PC-9 (cell line): ENCODE measurements at places on chromosomes 5 and 9.

DNA sequence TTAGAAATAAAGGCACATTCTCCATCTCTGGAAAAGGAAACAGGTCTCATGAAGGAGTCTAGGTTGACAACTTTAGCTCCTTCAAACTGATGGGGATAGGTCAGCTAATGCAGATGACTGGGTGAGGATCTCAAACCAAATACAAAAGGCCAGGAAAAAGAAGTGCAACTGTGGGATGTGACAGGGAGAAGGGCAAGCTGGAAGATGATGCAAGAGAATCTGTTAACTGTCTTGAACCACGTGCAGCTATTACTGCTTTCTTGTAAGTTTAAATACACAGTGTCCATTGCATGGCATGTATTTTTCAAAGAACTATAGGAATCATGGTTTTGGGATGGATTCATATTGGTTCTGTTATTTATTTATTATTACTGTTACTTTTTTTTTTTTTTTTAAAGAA lies 331.8 kb downstream of the NDUFS4 start:
- no peak for DNase-seq

DNA sequence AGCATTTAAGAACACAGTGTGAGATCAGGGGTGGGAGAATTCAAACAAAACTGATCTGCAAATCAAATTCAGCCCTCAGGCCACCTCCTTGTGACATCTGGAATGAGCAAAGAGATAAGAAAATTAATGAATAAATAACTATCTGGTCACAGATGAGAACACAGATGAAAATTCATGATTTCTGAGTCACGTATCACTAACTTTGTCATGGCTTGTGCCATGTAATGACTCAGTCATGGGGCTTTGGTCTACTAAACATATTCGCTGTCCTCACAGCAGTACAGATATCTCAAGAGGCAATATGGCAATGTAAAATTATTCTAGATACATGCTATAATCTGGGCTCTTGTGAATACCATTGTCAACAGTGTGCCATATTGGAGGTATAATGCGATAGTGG lies 274.4 kb downstream of the MAN2A1 start:
- no peak for DNase-seq

DNA sequence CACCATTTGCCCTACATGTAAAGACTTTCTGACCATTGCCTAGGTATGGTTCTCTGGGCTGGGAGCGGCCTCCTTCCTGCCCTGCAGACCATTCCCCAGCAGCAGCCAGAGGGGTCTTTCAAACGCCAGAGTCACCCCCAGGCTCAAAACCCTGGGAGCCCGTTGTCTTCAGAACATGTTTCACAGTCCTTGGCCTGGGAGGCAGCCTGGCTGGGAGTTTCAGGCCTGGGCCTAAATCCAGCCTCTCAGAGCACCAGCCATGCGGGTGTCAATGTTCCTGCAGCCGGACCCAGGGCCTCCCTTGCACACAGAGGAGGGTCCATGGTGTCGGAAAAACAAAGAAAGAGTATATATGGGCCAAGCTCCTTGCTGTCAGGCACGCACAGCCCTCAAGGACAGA lies 145.2 kb upstream of the FOXD4L5 start:
- no peak for DNase-seq

DNA sequence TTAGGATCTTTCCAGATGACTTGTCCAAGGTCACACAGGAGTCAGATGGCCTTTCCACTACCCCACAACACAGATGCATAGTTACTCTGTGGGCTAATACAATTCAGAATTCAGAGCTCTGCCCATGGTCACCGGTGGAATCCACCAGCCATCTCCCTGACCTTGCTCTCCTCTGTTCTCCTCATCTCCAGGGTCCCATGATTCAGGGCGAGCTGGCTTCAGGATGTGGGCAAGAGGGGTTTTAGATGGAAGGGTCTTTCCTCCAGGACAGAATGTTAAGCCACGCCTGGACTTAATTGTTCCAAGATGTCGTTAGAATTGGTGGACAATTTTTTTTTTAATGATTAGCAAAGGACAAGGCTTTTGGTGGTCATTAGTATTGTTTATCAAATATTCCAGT lies 81.7 kb upstream of the LARP1 start:
- no peak for DNase-seq

DNA sequence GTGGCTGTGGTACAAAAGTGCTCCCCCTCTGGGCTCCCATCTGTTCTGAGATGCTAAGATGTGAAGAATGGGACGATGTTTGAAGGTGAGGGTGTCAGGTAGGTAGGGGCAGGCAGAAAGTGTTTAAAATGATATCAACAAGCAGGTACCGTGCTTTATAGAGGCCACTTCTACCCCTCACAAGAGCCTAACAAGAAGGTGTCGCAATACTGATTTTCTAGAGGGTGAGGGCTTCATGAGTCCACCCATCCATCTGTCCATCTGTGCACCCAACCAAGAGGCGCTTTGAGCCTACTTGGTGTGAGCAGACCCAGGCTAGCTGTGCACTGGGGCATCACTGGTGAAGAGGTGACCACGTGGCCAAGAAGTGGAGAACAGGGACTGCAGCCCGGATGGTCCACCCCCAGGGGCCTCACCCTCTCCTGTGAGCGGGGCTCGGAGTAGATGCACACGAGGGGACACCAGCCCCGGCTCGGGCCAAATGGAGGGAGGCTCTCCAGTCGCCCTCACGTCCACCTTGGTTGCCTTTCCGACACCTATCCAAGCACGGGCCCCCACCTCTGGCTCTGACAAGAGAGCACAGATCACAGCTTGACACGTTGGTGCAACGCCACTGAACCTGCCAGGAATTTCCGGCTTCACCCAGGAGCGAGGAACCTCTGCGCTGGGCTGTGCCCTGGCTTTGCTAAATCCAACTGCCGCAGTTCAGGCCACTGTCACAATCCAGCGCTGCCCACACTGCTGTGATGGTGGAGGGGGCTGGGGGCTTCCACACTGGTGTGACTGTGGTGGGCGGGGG lies 34.5 kb downstream of the CRB2 start:
- DNase-seq, result no peak

DNA sequence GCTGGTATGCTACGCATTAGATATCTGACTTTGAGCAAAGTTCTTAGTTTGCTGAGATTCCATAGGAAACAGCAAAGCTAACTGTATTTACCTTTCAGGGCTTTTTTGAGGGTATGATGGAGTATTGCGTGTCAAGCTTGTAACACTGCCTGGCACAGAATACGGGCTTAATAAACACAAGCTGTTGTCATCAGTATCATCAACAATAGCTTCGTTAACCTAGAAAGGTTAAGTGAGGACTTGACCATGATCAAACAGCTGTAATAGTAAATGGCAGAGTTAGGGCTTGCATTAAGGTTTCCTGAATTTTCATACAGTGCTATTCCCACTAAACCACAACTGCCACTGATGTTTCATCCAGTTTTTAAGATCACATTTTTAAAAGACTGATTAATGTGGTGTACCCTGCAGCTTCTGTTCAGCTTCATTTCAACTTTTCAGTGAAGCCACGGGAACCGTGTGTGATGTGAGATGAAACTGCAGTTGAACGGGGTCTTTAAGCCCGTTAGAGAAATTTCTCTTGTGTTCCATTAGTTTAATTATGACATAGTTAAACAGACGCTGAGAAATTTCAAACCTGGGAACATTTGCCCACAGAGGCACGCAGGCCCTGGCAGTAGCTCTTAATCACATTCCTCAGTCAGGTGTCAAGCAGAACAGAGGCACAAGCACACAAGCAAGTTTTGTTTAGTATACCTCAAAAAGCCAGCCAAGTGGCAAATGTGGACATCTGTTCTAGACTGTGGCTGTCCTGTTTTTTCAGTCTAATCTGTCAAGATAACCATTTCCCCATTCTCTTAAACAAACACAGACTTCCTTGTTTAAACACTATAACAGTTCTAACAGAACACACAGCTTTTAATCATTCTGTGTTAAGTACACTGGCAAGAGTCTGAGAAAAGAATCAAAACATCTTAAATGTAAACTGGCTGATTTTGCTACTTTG lies 147.1 kb downstream of the ZNF608 start:
- DNase-seq, result peak; percentile 41

DNA sequence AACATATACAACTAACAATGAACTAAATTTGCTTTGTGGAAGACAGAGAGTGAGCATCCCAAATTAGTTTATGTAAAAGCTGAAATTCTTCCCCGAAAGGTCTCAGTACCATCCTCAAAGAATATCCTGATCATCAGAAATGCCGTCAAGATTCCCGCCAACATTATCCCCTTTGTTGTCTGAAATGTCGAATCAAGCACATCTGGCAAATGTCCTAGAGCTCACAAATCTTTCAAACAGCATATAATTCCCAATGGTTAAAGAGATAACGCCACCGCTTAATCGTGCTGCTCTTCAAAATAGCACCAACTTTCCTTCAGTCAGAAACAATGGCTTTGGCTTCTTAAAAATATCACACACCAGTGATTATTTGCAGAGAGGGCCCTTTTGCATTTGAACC lies 23.8 kb downstream of the MORN5 start:
- DNase-seq, result no peak

DNA sequence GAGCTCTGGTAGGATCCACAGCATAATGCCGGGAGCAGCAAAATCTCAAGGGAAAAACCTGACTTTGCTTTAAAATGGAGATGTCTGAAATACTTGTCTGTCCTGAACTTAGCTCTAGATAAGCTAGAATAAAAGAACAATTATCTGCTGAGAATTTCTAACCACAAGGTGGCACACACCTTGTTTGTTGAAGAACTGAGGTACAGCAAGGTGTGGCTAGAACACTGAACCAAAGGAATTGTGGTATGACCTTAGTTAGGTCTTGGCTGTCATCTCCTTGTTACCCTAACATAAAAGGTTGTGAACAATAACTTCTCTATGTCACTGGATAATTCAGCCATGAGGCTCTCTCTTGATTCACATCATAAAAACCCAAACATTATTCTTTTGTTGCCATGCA lies 72.3 kb upstream of the ANXA1 start:
- DNase-seq, result peak; percentile 67

GRCh38 chr5:133373121-133373870 lies 239.0 kb downstream of the FSTL4 start:
- no peak for DNase-seq

DNA sequence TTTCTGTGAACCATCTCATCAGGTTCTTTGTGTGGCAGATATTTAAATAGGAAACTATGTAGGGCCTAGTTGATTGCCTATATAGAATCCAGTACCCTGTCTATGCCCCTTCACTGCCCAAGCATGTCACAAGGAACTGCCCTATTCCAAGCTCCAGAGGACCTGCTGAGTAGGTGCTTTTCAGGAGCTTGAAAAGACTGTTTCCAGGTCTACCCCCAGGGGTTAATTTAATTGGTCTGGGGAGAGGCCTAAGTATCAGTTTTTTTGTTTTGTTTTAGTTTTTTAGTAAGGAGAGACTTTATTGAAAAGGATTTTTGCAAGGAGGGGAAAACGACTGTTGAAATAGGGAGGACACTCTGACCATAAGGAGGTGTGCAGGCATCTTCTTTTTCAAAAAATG lies 43.3 kb downstream of the EXOSC2 start:
- DNase-seq, result no peak

DNA sequence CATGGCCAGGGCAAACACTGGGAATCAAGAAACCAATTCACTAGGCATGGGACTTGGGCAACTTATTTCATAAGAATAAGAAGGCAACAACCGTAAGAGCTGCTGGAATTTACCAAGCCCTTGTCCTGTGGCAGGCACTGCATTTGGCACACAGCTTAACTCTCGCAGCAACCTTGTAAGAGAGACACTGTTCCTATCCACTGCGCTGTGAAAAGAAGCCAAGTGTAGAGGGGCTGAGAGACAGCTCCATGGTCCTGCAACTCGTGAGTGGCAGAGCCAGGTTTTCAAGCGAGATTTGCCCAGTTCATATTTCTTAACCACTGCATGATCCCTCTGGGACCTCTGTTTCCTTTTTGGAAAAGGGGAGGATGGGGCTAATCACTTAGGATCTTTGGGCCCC lies 129.3 kb upstream of the STC2 start:
- no peak for DNase-seq

- no peak for DNase-seq
Measured at GRCh38 chr5:126017096-126017495, 406.1 kb upstream of the GRAMD2B start.

GRCh38 chr5:158032246-158032645 lies 173.3 kb upstream of the CLINT1 start:
- no peak for DNase-seq

DNA sequence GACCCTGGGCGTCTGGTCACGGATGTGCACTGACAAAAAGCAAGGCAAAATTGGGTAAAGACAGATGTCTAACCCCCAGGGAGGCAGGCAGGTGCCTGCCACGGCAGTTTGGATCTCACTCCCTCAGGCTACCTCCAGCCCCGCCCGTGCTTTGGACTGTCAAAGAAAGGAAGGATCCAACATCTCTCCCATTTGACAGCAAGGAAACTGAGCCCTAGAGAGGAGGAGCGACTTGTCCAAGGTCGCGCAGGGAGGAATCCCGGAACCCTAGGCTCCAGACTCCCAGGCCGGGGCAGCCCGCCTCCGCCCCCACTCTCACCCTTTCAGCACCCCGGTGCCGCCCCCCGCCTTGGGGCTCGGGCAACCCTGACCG lies 376 bp downstream of the GOLGA1 start:
- DNase-seq, result no peak

- no peak for DNase-seq
Measured at GRCh38 chr9:72173080-72173479, 23.8 kb downstream of the GDA start.

DNA sequence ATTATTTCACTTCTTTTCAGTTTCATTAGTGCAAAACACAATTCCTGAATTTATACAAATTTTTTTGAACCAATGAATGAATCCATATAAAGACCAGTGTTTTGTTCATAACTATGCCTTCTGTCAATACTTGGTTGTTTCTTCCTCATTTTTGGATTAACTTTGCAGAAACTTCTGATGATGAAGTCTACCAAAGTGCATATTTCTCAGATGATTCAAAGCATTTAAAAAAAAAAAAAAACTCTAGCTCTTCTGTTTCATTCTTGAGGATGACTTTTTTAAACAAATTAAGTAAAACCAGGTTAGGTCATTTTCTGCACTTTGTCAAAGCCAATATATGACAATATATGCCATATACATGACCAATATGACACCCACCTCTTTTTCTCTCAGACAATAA lies 92.6 kb downstream of the CHSY3 start:
- no peak for DNase-seq

DNA sequence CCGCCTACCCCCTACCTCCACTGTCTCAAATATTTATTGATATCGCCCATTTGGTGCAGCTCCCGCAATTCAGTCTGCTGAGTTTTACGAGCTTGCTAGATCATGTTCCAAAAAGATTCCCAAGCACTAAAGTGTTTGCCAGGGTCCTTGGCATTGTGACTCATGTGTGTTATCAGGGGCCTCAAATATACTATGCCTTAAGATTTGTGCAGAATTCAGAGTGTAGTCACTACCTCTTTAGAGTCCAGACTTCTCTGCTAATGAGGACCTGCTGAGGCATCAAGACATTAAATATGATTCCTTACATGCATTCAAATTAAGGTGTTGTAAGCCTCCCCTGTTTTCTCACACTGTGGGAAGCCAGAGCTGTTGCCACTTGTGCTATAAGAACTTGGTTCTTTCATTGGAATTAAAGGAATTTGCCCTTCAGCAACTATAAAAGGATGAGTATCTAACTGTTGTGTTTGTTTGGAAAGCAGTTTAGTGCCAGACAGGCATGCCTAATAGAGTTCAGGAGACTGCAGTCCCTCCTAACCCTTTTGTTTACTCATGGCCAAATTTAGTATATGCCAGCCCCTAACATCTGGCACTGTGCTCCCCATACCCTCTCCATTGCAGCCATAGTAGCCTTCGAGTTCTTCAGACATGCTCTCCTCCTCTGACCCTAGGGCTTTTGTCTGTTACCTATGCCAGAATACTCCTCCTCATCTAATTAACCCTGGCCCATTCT lies 316.4 kb downstream of the NR3C1 start:
- peak; percentile 94 for DNase-seq

- no peak for DNase-seq
Measured at GRCh38 chr9:111099199-111100008, 61.1 kb upstream of the LPAR1 start.
